Stimulated activated CD4-positive, alpha-beta T cell treated with anti-CD3 and anti-CD28 coated beads, Interleukin-15, amount 100 ng/mL, for 1 hour (primary cell): ENCODE measurements at places on chromosomes 1 and 21.

DNA sequence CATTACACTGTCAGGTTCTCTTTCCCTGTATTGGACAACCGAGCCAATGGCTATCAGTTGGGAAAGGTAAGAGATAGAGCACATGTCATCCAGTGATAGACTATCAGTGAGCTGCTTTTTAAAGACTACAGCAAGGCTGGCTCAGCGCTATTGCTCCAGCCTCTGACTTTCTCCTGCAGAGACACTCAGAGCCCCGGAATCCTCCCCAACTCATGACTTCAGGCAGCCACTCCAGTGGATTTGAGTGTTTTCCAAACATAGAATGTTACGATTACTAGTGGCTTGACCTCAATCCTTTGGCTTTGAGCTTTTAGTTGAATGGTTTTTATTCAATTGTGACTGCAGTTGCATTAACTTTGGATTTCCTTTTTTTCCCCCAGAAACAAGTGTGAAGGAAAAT, 331.9 kb downstream of the DISC1 start:
- DNase-seq, result no peak

DNA sequence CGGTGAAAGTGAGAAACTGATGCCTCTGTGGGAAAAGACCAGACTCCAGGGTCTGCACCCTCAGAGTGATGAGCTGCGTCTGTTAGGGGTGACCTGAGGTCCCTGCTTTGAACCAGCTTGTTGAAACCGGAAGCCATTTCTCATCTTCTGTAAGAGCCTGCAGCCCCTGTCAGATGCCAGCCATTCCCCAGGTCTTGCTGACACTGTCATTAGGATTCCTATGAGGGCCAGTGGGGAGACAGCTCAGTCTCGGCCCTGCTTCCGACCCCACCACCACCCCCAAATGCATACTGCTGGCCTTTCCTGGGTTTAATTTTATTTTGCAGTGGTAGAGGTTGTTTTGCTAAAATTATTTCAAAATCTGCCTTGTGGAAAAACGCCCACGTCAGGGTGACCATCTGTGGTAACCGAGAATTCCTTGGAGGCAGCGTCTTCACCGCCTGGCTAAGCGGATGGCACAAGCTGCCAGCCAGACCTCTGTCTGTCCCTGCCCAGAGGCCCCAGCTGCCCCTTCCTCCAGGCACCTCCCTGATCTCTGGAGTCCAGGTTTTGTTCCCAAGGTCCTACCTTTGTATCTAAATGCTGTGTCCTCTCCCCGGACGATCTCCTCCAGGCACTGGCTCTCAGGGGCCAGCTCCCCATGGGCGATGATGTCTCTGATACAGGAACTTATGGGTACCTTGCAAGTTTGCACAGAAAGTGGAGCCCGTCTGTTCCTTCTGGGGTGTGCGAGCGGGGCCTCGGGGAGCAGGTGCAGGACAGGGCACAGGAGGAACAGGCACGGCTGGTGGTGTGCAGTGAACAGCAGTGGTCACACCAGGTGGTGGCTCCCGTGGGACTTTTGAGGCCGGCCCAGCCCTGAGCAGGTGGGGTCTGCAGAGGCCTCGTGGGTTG, 49.9 kb downstream of the PRKCZ start:
- DNase-seq, result no peak

- DNase-seq, result no peak
These were observed 439.2 kb downstream of the PTBP2 start for GRCh38 chr1:97160818-97161217.

GRCh38 chr1:162632698-162633080, 425 bp downstream of the DDR2 start:
- DNase-seq, result no peak

DNA sequence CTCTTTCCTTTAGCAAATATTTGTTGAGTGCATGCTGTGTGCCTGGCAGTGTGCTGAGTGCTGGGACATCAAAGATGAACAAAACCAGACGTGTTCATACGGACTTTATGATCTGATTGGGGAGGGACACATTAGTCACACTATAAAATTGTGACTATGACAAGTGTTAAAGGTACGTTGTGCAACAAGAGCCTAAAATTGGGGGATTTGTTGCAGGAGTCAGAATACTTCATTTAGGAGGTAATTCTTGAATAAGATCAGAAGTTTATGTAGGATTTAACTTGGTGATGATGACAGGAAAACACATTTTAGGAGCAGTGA, 29.6 kb downstream of the B3GALT2 start:
- no peak for DNase-seq
